Uterus (tissue), 4 donors: ENCODE measurements at places on chromosomes 6 and 20. TPM values are rescaled to one million over a fixed set of nuclear protein-coding genes. Genes with fewer than 3 reads are reported as not detected.

Gene HLA-G
- not detected for total RNA-seq

Gene OR2B3
- total RNA-seq: not detected

Gene GSTA2
- total RNA-seq: not detected

- DNase-seq: no peak
These were observed 964.7 kb upstream of the FLRT3 start for GRCh38 chr20:15302075-15302474.

- DNase-seq: no peak
These were observed 6.1 kb downstream of the GLP1R start for GRCh38 chr6:39054577-39055142.

DNA sequence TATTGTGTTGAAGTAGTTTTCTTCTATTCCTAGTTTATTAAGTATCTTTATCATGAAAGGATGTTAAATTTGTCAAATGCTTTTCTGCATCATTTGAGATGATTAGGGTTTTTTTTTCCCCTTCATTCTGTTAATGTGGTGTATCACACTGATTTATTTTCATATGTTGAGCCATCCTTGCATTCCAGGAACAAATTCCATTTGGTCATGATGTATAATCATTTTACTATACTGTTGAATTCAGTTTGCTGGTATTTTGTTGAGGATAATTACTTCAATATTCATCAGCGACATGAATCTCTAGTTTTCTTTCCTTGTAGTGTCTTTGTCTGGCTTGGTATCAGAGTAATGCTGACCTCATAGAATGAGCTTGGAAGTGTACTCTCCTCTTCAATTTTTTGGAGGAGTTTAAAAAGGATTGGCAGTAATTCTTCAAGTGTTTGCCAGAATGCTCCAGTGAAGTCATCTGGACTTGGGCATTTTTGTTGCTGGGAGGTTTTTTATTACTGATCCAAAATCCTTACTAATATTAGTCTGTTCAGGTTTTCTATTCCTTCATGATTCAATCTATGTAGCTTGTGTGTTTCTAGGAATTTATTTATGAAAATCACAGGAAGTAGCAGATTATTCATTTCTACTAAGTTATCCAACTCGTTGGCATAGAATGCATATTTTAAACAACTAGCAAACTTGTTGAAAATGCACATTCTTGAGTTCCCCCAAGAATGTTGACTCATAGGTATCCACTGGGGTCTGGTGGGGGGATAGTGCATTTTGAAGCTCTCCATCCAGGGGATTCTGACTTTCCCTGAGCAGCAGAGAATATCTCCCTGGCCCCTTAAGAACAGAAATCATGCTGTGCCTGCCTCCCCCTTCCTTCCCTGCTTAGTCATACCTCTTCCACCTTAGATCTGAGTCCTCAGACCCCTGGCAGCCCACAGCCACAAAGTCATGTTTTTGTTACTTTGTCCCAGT lies 187.1 kb downstream of the BMP7 start:
- DNase-seq: no peak

DNA sequence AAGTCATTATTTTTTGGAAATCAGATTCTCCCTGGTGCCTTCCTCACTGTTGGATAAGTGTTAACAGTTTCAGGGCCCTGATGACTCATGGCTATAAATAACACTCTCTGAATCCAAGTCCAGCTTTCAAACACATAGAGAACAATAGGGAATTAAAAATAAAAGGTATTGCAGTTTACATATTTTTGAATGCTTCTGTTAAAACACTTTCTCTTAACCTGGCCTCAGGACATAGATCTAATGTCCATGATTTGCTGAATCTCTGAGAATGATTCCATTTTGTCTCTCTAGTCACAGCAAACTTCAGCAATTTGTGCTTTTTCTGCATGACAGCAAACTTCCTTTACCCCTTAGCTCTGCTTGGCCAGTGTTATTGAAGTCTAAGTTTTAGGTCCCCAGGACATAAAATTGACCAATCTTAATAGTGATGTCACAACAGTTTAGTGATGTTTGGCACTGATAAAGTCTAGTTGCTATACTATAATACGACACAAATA lies 1192.4 kb upstream of the CITED2 start:
- no peak for DNase-seq

GRCh38 chr6:6788394-6789032 lies 200.0 kb downstream of the LY86 start:
- DNase-seq: no peak

DNA sequence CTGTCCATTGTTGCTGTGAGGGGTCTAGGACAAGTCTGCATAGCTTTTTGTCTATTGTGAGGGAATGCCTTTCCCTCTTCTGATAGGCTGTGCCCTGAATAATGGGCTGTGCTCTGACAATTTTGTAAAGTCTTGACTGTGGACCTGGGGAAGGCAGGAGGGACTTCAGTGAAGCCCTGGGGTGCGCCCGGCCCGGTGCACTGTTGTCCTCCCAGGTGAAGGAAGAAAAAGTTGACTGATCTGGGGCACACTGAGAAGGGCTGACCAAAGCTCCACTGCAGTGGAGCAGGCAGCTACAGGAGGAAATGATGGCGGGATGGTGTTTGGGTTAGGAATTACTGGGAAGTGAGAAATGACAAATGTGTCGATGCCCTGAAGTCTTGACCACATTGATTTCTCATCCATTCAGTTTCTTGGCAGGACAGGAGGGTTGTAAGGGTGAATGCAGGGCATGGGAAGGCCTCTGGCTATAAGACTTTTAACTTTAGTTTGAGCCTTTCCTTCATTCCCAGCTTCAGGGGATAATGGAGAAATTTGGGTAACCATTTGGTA lies 224.0 kb upstream of the CST7 start:
- no peak for DNase-seq

DNA sequence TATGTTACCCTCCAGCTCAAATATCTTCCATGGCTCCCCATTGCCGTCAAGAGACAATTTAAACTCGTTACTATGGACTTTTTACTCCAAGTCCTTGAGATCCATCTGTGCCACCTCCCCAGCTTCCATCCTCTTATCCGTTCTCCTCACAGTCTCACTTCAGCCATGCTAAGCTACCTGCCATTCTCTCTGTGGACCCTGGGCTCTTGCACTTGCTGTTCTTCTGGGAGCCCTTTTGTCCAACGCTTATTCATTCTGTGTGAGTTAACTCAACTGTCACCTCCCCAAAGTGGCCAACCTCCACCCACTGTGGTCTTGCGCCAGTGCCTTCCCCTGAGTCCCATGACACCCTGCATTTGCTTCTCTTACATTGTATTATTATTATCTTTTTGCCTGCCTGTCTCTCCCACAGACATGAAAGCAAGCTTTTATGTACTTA lies 132.4 kb downstream of the BCAS1 start:
- DNase-seq: no peak

DNA sequence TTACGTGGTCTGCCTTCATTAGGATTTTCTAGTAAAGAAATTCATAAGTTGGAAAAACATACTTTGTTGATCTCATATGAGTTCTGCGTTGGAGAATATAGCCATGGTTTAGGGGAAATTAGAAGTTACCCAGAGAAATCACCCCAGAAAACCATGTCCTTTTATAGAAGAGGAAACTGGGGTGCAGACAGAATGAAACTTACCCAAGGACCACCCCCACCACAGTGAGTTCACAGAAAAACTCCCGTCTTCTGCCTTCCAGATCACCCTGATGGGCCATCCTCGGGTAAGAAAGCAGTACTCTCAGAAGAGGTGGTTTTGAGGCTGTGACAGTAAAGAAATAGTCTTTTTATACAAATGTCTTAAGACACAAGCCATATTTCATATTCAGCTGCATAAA lies 25.1 kb upstream of the MAFB start:
- no peak for DNase-seq

GRCh38 chr6:113862112-113862511 lies 5.0 kb downstream of the MARCKS start:
- no peak for DNase-seq

GRCh38 chr6:85186546-85187175 lies 263.2 kb upstream of the NT5E start:
- DNase-seq: no peak
